ENCODE measurements at places on chromosomes 4 and X.

DNA sequence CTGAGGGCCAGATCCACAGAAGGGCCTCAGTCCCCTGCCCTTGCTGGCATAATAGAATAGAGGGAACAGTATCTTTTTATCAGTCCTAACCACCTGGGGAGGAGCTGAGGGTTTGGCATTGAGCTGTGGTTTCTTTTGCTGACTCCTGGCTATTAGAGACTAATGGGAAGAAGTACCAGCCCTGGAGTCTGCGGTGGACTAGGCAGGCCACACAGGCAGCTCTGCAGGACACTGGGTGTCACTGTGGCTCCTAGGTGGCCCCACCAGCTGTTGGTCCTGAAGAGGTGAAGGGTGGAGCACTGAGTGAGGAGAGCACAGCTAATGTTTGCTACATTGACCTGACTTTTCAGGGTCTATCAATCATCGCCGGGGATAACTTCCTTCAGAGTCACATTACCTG is 52.8 kb upstream of the GPC4 start:
- DNase-seq = no peak

DNA sequence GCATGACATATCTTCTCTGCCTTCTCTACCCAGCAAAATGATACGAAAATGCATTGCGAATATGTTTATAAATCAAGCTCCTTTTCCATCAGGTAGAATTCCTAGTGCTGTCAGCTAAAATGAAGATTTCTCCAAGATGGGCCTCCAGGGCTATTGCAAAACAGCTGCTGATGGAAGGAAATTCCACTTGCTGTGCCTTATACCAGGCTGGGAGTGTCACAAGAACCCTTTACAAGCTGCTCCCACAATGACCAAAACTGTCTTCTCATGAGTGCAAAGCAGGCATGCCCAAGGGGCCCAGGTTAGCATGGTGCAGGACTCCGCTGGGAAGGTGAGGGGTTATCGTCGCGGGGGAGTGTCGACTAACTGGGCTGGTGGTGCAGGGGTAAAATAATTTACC is 8.7 kb downstream of the HNRNPH2 start:
- no peak for DNase-seq

DNA sequence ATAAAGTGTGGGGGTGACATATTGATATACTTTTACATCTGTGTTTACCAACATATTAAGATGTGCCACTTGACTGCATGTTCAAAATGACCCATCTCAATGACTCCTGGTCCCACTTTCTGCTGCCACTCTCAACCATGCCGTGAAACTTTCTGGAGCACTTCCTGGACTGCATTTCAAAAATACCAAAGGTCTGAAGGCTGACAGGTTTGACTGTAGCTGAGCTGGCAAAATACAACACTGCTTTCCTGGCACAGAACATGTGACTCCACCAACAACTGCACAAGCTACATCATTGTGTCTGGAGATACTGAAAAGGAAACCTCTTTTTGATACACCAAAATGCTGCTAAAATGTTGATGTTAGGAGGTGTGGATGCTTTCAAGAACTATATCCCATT is 184.8 kb downstream of the UNC5C start:
- DNase-seq = no peak

GRCh38 chrX:19794690-19795089 is 92.7 kb downstream of the SH3KBP1 start:
- DNase-seq = no peak

All from neural crest cell (in vitro differentiated cells).